ENCODE measurements at places on chromosomes 13 and 19.

DNA sequence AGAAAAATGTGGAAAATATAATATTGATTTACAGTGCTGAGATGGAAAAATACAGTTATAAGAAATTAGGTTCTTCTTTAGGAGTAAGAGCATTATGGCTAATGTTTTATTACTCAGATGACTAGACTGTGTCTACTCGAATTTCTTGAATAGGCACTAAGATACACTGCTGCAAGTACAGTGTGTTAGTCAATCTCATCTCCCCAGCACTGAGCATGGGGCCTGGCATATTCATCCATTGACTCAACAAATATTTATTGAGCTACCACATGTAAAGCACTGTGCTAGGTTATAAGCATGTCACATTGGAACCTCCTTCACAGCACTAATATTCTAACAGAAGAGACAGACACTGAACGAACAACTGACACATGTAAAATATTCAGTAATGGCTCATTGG lies 242.5 kb upstream of the GPC6 start:
- no peak for DNase-seq

GRCh38 chr13:110298505-110299282 lies 8.3 kb downstream of the COL4A1 start:
- DNase-seq = no peak

DNA sequence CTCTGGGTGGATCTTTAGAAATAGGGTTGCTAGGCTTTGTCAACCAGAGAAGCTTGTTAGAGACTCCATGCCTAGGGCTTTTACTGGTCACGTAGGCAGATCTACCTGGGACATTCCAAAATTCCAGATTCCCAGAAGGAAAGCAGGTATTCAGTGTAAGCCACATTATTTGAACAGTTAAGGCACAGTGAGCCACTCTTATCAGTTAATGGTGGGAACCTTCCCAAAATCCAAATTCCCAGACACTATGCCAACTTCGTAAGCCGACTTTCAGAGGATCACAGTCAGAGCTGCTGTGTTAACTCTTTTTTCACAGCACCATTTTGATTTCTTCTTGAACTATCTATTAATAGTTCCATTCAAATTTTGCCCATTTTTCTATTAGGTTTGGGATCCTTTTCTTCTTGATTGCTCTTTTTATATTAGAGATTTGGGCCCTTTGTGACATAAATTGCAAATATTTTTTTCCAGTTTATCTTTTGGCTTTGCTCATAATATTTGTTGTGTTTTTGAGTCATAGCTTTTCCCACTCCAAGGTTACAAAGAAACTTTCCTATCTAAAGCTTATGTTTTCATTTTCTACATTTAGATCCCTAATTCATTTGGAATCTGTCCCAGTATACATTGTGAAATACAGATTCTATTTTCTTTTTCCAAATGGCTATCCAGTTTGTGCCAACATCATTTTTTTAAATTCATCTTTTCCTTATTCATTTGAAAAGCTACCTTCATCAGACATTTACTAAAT lies 77.3 kb downstream of the DHRS12 start:
- no peak for DNase-seq

GRCh38 chr13:113874579-113875428 lies 10.9 kb upstream of the GAS6 start:
- no peak for DNase-seq

- DNase-seq = no peak
These were observed 11.9 kb upstream of the SPATA13 start for GRCh38 chr13:24148414-24149235.

DNA sequence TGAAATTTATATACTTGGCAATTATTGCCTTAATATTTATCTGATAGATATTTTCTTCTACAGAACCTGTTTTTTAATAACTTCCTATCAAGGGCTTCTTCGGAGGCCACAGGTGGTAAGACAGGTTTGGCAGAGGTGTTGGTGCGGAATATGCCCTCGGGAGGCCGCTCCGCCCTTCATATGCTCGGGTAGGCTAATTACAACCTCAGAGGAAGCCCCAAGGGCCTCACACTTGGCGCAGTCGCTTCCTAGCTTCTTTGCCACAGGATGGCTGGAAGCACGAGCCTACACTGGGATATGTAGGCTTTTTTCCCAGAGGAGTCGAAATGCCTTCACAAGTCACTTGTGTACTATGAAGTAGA lies 68.8 kb downstream of the LMO7 start:
- DNase-seq = no peak

DNA sequence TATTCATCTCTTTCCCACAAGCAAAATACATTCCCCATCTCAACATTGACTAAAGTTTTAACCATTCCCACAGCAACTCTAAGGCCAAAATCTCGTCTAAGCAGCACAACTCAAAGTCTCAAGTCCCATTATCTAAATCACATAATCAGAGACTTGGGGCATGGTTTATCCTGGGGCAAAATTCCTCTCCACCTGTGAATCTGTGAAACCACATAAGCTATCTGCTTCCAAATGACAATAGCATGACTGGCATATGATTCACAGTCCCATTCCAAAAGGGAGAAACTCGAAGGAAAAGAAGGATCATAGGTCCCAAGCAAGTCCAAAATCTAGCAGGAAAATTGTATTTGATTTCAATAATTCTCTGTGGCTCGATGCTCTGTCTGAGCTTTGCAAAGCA lies 73.0 kb downstream of the ANKRD10 start:
- no peak for DNase-seq

DNA sequence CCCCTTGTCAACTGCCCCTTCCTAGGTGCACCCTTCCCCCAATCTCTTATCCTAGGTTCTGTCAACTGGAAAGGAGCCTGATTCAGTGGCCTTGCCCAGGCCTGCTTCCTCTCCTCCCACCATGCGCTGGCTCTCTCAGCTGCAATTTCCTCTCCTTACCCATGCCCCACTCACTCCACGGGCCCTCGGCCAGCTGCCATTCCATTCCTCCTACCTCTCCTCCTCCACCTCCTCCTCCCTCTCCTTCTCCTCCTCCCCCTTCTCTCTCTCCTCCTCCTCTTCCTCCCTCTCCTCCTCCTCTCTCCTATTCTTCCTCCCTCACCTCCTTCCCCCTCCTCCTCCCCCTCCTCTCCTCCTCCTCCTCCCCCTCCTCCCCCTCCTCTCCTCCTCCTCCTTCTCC lies 9.6 kb upstream of the TIMM44 start:
- no peak for DNase-seq

DNA sequence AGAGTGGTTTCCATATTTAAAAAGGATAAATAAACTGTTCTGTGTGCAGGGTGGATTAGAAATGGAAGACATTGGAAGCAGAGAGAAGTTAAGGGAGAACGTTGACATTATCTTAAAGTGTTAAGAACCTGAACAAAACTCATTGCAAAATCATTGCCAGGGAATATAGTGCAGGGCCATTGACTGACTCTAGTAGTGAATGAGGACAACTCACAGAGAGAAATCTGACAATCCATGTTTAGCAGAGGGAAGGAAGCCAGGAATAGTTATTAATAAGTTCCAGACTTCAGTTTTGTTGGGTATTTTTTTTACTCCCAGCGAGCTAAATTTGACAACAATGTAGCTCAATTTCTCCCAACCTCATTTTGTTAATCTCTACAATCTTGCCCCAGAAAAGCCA lies 554.8 kb upstream of the GPC6 start:
- DNase-seq = no peak

- DNase-seq = no peak
These were observed 1779.2 kb upstream of the MIR17HG start for GRCh38 chr13:89568276-89568675.

DNA sequence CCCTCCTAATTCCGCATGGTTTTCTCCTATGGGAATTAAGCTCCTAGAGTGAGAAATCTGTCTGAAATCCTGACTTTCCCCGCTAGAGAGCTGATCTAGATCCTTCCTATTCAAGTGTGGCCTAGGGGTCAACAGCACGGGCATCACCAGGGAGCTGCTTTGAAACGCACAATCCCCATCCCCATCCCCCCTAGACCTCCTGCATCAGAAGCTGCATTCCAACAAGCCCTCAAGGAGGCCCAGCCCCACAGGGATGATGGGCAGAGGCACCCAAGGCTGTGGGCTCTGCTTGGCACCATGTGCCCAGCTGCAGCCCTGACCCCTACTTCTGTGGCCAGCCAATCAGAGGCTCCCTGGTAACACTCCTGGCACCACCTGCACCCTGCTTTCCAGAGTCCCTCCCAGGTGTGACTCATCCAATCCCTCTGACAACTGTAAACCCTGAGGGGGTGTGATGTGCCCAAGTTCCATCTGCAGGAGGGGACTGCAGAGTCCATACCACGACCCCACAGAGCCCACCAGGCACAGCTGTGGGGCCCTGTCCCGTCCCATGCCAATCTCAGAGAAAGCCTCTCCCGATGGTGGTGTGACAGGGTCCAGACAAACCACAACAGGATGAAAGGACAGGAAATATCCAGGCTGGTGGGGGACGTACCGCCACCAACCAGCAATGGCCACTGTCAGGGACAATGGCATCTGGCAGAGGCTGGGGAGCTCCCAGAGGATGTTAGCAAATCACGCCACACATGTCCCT lies 19.8 kb upstream of the SLC35E1 start:
- no peak for DNase-seq

- peak; percentile 45 for DNase-seq
These were observed 5.7 kb upstream of the MRPS31 start for GRCh38 chr13:40776681-40777165.

GRCh38 chr13:97191142-97191541 lies 31.0 kb upstream of the MBNL2 start:
- DNase-seq = no peak

DNA sequence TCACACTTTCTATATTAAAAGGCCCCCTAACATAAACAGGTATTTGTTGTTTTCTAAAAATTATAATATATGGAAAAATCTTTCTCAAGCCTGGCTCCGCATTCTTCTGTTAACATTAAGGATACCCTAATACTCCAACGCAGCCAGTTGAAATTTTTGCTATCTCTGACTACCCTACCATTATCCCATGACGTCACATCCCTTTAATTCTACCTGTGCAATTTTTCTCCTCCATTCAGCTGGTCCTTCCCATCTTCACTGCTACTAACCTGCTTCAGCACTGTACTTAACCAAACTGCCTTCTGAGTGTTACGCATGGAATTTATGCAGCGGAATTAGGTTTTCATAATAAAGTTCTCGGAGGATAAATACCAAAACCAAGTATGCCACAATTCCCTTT lies 1.0 kb downstream of the MRPS31 start:
- no peak for DNase-seq

GRCh38 chr19:14375582-14376291 lies 5.5 kb upstream of the ADGRE5 start:
- no peak for DNase-seq

- DNase-seq = no peak
These were observed 23.4 kb downstream of the RASL11A start for GRCh38 chr13:27293873-27294515.

DNA sequence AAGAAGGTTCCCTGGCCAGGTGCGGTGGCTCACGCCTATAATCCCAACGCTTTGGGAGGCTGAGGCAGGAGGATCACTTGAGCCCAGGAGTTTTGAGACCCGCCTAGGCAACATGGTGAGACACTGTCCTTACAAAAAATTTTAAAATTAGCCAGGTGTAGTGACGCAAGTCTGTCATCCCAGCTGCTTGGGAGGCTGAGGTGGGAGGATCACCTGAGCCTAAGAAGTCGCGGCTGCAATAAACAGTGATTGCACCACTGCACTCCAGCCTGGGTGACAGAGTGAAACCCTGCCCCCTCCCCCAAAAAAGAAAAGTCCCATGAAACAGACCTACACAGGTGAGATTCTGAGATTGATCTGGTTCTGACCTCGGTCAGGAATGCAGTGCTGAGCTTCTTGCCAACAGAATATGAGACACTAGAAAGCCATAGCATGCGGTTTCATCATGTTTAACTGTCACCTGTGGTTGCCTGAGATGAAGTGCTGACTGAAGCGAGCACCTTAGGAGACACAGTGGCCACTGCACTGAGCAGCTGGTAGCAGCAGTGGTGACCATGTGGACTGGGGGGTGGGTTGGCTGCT lies 2.0 kb upstream of the A1BG start:
- no peak for DNase-seq

- no peak for DNase-seq
These were observed 11.4 kb upstream of the TCF3 start for GRCh38 chr19:1663852-1664251.

DNA sequence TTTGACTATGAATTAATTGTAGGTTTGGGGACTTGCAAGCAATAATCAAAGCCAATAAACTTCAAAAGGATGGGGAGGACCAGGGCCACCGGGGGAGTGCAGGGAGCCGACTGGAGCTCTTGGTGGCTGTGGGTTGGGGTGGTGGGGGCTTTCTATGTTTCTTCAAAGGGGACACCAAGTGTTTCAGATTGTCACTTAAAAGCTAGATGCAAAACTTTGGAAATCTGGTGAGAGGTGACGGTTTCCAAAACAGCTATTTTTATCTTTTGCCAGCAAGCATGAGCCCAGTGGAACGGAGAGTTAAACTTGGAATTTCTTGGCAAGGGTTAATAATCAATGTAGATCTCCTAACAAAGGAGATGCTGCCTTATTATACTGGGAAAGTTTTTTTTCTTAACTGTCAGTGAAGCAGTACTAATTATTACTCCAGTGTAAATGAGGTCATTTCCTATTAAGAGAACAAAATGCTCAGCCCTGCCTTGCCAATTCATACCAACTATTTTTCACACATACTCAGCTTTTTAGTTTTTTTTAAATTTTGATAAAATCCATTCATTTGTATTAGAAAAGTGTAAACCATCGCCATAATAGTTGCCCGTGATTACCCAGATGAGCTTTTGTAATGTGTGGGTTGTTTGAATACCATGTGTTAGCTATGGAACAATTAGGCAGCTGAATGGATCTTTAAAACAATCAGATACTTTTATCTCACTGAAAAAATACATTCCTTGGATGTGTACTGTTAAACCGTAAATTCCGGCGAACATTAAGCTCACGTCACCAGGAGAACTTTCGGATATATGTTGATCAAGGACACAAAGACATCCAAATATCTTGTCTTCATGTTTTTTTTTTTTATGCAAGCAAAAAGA lies 95.9 kb upstream of the ZNF536 start:
- no peak for DNase-seq

All from stimulated activated CD8-positive, alpha-beta memory T cell treated with anti-CD3 and anti-CD28 coated beads, Interleukin-2, amount 100 ng/mL, for 1 hour (primary cell).